ENCODE measurements at places on chromosomes 6 and 20. TPM values are rescaled to one million over a fixed set of nuclear protein-coding genes. Genes with fewer than 3 reads are reported as not detected.

DNA sequence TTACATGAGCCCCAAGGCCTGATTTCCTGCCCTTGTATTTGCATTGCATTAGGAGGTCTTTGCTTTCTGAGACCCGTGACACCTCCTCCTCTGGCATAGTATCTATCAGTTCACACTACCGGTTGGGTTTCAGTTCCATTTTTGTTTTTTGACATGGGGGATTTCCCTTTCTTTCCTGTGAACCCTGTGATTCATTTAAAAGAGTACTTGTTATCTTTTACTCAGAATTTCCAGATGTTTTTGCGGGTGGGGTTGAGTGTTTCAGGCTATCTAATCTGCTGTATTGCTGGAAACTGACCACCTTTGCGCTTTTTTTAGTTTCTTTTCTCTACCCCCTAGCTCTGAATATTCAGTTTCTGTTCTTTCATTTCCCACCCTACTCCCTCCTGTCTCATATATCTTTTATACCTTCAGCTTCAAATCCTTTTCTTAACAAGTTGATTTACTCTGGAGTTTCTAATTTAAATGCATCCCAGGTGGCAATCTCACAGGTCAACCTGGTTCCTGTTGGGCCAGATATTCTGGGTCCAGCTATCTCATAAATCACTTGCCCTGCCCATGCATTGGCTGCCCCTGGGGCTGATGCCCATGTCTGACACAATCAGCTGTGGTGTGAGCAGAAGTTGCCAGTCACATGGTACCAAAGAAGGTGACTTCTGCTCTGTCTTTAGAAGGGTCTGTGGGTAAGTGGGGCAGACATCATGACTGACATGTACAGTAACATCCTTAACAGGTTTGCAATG, 14.3 kb upstream of the NCOA3 start:
- DNase-seq: no peak

DNA sequence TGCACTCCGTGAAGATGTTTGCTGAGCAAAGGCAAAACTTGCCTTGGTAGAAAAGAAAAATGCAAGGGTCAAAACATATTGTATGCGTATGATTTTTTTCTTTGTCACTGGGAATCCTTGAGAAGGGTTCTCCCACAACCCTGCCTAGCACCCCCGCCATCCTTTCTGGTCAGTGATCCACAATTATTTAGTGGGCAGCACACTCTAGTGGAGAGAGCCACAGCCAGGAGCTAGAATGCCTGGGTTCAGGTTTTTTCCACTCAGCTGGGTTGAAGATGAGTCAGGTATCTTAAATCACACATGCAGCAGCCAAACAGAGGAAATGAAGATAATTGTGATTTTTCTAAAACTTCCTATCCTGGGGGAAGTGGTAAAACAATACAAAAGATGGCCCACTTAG, 243.1 kb downstream of the PKHD1 start:
- DNase-seq: no peak

- DNase-seq: no peak
Measured at GRCh38 chr20:12321736-12322135, 404.0 kb downstream of the BTBD3 start.

- DNase-seq: peak; percentile 63
Measured at GRCh38 chr6:32868257-32868788, 14.3 kb downstream of the PSMB9 start.

Gene LPA
- not detected for total RNA-seq

Gene ZNF76
- 47.5 TPM for total RNA-seq
